ENCODE measurements at places on chromosomes 4 and X.

DNA sequence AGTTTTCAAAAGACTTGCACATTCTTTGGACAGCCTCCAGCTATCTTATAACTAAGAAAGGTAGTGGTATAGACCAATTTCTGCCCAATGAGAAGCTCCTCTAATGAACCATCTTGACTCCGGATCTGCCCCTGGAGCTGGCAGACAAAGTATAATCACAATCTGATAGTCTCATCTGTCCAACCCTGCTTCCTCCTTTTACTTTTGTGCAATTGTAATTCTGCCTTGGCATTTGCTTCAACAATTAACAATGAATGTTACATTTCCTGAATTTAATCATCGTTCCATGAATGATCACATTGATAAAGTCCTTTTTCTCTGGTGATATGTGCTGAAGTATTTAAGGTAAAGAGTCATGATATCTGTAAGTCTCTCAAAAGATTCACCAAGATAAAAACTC, 27.8 kb downstream of the FRYL start:
- DNase-seq, result no peak

DNA sequence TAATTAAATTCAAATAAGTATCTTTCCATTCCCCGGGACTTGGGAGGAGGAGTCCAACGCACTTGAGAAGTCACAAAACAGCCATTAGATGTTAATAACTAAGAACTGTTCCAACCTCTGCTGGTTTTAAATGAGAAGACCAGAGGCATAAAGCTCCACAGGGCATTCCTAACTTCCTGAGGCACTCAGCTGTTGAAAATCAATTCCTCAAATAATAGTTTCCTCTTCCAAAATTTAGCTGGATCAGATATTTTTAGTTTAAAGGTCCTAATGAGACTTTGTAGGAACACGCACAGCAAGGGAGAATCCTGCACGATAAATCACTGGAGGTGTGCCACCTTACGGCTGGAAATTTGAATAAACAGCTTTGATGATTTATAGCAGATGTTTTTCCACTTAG, 504.3 kb upstream of the ZFP42 start:
- DNase-seq, result no peak

- DNase-seq, result no peak
These were observed 51.5 kb downstream of the SPATA18 start for GRCh38 chr4:52102587-52102986.

GRCh38 chr4:42172128-42172790, 19.8 kb upstream of the BEND4 start:
- no peak for DNase-seq

DNA sequence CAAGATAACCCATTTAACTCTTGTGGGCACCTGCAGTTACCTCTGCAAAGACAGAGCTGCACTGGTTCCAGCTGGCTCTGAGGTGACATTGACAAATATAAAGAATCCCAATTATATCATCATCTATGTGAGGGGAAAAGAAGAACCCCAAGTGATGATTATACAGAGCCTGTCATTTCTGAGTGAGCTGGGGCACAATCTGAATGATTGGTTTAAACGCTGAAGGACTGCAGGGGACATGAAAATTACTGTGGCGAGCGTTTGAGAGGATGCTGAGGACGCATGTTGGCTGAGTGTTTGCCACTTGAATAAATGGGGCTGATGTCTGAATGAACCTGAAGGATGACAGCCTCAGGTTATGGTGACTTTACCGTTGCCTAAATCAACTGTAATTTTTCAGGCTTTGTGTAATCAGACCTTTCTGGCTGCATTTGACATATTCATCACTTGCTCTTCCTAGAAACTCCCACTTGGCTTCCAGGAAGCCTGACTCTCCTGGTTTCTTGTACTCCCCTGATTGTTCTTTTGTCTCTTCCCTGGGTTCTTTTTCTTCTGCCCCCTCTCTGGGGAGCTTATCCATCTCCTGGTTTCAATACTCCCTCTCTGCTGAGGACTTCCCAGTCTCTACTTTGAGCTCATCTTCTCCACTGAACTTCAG, 4.1 kb upstream of the HSD17B10 start:
- DNase-seq, result no peak

DNA sequence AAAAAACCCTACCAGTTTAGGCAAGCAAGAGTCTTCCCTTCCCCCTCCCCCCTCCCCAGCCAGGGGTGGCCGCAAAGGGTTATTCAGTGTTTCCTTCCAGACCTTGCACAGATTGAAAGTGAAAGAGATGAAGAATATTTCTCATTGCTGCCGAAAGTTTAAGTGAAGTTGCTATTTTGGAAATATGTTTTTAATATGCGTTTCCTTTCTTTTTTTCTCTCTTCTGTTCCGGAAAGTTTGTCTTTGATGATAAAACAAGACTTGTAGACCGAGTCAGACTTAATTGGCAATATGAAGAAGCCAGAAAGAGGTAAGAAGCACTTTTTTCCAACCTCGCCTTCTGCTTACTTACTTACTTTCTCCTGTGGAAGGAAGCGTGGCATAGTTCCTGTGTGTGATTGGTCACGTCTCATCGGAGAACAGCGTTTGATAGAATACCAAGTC, 58.5 kb upstream of the CLCN4 start:
- no peak for DNase-seq

GRCh38 chrX:6382284-6382683, 152.6 kb downstream of the VCX3A start:
- no peak for DNase-seq
